ENCODE measurements at places on chromosomes 6 and 20. TPM values are rescaled to one million over a fixed set of nuclear protein-coding genes. Genes with fewer than 3 reads are reported as not detected.

DNA sequence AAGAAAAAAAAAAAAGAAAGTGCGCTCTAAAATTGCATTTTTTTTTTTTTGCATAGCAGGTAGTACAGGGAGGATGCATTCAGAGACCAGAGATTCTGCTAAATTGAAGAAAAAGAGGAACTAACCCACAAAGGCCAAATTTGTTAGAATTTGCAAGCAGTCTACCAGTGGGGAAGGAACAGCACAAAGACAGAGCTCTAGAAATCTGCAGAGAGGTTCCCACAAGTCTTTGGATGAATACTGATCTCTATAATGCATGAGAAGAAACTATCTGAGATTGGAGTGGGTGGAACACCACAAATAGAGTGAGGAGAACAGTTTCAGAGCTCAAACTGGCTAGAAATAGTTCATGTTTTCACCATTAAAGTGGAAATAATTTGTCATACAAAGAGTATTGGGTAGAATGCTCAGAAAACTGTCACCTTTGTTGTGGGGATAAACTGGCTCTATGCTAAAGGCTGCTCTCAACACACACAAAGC is 79.6 kb upstream of the AHI1 start:
- no peak for DNase-seq

- DNase-seq = no peak
Measured at GRCh38 chr20:8076306-8077136, 55.5 kb upstream of the PLCB1 start.

NT5E gene
- polyA plus RNA-seq = 3.9 TPM

SLC25A27 gene
- polyA plus RNA-seq = 23.0 TPM

C2 gene
- 5.5 TPM for polyA plus RNA-seq

DNA sequence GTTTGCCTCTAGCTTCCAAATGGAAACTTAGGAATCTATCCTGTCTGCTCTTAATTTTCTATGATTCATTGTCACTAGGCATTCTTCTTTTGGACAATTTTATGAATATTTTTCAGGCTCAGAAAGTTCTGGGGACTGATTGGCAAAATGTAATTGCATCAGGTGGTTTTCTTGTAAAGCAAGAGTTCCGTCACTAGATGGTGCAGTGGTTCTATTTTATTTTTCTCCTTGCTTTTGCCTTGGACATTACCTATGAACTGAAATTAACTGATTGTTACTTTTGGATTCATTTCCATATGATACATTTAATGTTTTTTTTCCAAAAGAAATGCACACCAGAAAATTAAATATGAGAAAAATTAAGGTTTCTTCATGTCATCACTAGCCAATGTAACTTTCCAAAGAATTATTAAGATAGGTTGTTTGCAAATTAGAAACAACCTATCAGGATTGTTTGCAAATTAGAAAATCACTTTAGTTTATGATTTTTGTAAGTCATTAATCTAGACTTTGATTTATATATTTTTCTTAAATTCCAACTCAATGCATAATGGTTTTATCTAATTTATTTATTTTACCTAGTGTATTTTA is 48.0 kb downstream of the TMEM170B start:
- DNase-seq = no peak

GRCh38 chr20:23215344-23215995 is 129.3 kb upstream of the CD93 start:
- no peak for DNase-seq

TP53TG5 gene
- polyA plus RNA-seq = 0.69 TPM

- DNase-seq = no peak
Measured at GRCh38 chr6:128899341-128900050, 16.6 kb downstream of the LAMA2 start.

DNA sequence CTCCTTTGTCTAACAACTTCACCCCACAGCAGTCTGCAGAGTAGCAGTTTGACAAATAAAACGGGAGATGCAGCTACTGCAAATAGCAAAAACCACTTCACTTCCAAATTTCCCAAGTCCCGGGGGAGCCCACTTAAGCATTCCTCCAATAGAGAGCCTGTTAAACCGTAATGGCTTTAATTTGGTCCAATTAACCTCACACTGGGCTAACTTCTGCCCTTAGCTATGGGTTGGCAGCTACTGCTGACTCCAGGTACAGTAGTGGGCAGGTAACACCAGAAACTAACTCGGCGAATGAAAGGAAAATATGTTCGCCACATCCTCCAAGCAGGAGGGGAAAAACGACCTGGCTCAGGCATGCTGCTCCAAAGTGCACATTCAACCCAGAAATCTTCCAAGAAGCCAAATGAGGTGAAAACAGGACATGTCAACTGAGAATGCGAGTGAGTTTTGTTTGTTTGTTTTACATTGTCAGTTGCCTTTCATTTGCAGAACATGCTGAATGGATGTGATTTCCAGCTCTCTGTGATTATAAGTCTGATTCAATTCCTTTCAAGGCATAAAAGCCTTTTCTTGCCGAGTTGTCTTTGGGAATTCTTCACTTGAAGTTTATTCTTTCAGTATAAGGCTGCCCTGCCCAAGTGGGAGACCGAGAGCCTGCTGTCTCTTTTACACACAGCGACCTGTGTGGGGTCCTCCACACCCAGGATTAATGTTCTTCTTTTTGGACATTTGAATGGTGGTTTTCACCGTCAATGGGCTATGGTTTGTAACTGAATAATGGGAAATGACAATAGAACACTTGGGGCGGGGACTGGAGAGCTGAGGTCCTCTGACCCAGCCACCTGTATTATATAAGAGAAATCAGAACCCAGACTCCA is 117.3 kb upstream of the ARMC2 start:
- DNase-seq = no peak

DNA sequence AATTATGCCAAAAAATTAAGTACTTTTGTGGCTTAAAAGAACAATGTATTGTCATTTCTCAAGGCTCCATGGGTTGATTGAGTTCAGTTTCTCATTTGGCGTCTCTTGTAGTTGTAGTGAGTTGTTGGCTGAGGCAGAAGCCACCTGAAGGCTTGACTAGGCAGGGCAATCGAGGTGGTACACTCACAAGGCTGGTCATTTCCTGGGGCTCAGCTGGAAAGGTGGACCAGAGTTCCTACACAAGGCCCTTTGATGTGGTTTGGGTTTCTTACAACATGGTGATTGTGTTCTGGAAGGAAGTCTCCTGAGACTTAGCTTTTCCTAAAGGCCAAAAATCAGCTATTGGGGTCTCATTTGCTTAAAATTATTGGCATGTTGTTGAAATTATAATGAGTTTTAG is 22.6 kb downstream of the MAS1 start:
- no peak for DNase-seq

Measured in left renal pelvis (tissue), 4 donors.